ENCODE measurements at places on chromosomes 12 and 14.

DNA sequence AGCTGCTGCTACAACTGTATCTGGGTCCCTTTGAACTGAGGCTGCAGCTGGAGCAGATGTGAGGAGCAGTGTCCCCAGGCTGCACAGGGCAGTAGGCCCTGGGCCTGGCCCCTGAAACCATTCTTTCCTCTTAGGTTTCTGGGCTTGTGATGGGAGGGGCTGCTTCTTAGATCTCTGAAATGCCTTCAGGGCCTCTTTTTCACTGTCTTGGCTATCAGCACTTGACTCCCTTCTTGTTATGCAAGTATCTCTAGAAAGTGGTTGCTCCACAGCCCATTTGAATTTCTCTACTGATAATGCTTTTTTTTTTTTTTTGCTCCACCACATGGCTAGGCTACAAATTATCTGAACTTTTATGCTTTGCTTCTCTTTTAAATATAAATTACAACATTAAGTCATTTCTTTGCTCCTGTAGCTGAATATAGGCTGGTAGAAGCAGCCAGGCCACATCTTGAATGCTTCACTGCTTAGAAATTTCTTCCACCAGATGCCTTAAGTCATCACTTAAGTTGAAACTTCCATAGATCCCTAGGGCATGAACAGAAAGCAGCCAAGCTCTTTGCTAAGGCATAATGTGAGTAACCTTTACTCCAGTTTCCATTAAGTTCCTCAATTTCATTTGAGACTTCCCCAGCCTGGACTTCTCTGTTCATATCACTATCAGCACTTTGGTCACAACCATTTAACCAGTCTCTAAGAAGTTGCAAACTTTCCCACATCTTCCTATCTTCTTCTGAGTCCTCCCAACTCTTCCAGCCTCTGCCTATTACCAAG, 41.1 kb downstream of the ACSM4 start:
- no peak for DNase-seq

- peak; percentile 51 for DNase-seq
These were observed 6.9 kb downstream of the PABPN1 start for GRCh38 chr14:23327947-23328744.

GRCh38 chr14:89466484-89466883, 49.5 kb upstream of the FOXN3 start:
- no peak for DNase-seq

DNA sequence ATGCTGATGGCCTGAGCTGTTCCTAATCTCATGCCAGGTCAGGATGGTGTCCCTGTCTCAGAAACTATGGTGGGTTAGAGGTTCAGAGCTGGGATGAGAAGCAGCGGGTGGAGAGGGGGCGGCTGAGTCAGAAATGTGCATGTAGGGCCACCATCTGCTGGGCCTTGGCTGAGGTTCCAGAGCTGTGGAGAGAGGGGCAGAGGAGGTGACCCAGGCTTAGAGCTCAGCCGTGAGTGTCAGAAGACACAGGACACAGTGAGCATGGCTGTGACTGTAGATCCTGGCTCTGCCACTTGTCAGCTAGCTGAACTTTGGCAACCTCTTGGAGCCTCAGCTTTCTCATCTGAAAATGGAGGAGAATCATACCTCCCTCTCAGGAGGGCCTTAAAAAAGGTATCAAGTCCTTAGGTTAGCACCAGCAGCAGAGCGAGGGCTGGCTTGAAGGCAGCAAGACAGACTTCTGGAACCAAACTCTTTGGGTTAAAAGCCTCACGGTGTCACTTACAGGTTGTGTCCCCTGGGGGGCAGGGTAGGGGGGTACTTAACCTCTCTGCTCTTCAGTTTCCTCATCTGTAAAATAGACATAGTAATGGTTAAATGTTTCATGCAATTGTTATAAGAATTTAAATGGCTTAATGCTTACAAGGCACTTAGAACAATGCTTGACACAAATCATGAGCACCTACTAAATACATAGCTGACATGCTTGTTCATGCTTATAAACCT, 34.8 kb downstream of the TMEM229B start:
- DNase-seq = no peak

- no peak for DNase-seq
These were observed 26.8 kb upstream of the ADAMTS20 start for GRCh38 chr12:43578782-43579181.

- no peak for DNase-seq
These were observed 17.8 kb downstream of the PLCZ1 start for GRCh38 chr12:18719922-18720510.

DNA sequence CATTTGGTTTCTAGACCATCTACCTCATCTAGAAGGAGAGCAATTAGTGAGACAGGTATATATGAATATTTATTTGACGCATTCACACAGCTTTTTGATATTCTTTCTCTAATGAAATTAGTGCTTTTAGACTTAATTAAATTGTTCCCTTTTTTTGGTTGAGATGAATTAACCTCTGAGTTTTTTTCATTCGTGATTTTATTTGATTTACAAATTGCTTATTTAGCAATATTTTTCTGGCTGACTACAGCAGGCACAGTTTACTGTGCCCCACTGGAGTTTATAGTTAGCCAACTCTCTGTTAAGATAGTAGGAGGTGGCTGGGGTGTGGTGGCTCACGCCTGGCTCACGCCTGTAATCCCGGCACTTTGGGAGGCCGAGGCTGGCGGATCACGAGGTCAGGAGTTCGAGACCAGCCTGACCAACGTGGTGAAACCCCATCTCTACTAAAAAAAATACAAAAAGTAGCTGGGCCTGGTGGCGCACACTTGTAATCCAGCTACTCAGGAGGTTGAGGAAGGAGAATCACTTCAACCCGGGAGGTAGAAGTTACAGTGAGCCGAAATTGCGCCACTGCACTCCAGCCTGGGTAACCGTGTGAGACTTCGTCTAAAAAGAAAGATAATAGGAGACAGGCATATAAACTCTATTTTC, 16.7 kb downstream of the MDM2 start:
- no peak for DNase-seq

DNA sequence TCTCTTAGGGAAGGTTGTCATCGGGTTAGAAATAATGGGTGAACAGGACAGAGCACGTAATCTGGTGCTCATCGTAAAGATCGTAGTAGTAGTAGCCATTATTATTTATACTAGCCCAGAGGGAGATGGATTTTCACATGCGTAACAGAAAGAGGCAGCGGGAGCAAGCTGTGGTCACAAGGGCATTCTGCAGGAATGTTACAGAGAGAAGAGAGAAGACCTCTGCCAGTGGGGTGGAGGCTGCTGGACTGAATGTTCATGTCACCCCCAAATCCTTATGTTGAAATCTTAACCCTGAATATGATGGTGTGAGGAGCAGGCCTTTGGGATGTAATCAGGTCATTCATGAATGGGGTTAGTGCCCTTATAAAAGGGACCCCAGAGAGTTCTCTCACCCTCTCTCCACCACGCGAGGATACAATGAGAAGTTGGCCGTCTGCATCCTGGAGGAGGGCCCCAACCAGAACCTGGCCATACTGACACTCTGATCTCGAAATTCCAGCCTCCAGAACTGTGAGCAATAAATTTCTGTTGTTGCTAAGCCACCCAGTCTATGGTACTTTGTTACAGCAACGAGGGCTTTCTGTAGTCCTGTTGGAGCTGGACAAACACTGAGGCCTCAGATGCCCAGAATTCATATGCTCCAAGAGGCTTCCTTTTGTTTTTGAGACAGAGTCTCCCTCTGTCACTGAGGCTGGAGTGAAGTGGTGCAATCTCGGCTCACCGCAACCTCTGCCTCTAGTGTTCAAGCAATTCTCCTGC, 131.2 kb upstream of the MED13L start:
- DNase-seq = no peak

DNA sequence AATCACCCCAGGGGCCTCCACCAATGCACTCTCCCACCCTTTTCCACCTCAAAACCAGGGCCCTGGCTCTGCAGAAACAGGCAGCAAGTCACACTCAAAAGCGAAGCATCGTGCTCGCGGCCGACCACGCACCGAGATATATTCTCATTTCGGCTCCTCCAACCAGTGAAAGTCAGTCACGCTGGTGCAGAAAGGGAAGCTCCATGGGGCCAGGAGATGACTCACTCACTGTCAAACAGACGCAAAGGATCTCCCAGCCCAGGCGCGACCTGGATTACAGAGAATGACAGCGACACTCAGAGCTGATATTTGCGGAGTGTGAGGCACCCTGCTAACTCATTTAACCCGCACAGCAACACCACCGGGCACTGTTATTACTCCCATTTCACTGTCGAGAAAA, 173.6 kb downstream of the CALM1 start:
- no peak for DNase-seq

DNA sequence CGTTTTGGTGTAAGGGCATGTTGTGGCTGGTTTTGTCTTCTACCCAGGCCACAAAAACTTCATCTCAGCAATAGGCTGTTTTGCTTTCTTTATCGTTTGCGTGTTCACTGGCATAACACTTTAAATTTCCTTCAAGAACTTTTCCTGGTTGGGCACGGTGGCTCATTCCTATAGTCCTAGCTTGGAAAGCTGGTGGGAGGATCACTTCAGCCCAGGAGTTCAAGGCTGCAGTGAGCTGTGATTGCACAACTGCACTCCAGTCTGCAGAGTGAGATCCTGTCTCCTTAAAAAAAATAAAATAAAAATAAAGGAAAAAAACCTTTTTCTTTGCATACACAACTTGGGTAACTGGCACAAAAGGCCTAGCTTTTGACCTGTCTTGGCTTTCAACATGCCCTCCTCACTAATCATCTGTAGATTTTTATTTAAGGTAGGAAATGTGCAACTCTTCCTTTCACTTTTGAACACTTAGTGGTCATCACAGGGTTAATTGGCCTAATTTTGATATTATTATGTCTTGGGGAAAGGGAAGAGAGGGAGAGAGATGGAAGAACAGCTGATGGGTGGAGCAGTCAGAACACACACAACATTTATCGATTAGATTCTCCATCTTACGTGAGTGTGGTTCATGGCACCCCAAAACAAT, 78.9 kb upstream of the PSMA6 start:
- DNase-seq = no peak

Data from effector CD8-positive, alpha-beta T cell (primary cell).